Left ventricle myocardium superior (tissue), 1 donor: ENCODE measurements at places on chromosomes 4 and X. TPM values are rescaled to one million over a fixed set of nuclear protein-coding genes. Genes with fewer than 3 reads are reported as not detected.

ANK2 gene
- total RNA-seq, result 350 TPM

OCIAD2 gene
- 18.3 TPM for total RNA-seq

ZNF185 gene
- 2.5 TPM for total RNA-seq

ADH1C gene
- total RNA-seq, result 7.6 TPM

RAPGEF2 gene
- total RNA-seq, result 42.2 TPM

RS1 gene
- total RNA-seq, result not detected

AGTR2 gene
- 0.22 TPM for total RNA-seq

MTCP1 gene
- total RNA-seq, result 51.6 TPM

LRCH2 gene
- total RNA-seq, result 1.6 TPM

FHDC1 gene
- total RNA-seq, result 0.35 TPM

ERCC6L gene
- total RNA-seq, result 0.05 TPM

NHSL2 gene
- 3.7 TPM for total RNA-seq

HTRA3 gene
- 95.6 TPM for total RNA-seq

TLR7 gene
- total RNA-seq, result 0.67 TPM

HSD17B13 gene
- total RNA-seq, result 0.15 TPM
